ENCODE measurements at places on chromosomes 5 and 9.

DNA sequence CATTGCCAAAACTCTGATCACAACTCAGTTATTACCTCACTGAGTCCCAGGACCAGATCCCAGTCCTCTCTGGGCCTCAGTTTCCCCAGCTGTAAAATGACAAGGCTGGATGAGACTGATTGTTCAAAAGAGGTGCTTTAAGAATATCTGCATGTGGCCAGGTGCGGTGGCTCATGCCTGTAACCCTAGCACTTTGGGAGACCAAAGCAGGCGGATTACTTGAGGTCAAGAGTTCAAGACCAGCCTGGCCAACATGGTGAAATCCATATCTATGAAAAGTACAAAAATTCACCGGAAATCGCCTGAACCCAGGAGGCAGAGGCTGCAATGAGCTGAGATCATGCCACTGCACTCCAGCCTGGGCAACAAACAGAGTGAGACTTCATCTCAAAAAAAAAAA is 8.3 kb downstream of the ATOX1 start:
- no peak for DNase-seq

DNA sequence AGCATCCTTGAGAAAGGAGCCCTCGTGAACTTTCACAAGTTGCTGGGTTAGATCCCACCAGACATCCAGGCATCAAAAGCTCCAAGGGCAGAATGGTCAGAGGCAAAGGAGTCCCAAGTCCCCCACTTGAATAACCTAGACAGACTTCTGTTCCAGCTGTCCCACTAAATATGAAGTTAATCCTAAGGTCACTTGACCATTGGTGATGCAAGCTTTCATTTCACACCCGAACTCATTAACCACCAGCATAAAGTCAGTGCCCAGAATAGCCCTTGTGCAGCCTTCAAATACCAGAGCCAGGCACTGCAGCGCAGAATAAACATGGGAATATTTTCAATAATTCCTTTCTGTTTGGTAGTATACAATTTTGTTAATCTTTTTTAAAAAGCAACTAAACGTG is 28.9 kb downstream of the OXCT1 start:
- no peak for DNase-seq

- DNase-seq: no peak
These were observed 4.2 kb upstream of the CANX start for GRCh38 chr5:179694561-179694960.

GRCh38 chr5:171102877-171103610 is 206.0 kb upstream of the TLX3 start:
- no peak for DNase-seq

DNA sequence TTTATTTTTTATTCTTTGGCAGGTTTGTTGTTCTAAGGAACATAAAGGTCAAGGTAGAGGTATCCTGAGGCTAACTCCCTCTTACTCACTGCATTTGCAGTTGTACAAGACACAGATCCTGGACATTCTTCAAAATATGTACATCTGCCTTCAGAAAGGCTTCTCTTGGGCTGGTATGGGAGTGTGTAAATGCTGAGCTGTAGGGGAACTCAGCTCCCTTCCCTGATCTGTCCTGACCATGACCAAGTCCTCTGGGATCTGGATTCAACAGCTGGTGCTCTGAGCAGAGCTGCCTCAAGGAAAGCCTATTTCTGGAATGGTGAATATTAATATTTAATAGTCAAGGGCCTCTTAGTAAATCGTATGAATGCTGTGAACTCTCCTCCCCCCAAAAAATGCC is 117.4 kb downstream of the PRKACG start:
- DNase-seq: no peak

DNA sequence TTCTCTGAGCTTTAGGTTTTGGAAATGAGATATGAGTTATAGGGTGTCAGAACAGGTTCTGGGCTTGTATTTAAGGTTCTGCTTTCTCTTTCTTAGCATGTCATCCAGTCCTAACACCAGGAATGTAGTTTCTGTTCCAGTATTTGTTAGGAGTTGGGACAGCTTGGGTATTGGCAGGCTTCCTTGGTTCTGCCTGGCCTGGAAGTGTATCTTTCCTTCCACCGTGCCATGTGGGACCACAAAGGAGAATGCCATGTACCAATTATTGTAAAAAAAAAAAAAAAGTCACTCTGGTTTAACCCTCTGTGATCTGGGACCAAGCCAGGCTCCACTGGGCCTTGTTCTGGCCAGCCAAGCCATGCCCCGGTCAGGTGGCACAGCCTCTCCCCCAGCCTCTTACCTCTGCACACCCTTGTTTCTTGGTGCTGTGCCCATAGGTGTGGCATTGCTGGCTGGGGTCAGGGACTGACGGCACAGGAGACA is 47.8 kb downstream of the ARHGAP26 start:
- DNase-seq: no peak

GRCh38 chr5:113202746-113203716 is 226.4 kb downstream of the DCP2 start:
- no peak for DNase-seq

GRCh38 chr5:125272357-125272756 is 525.9 kb upstream of the ZNF608 start:
- DNase-seq: no peak

DNA sequence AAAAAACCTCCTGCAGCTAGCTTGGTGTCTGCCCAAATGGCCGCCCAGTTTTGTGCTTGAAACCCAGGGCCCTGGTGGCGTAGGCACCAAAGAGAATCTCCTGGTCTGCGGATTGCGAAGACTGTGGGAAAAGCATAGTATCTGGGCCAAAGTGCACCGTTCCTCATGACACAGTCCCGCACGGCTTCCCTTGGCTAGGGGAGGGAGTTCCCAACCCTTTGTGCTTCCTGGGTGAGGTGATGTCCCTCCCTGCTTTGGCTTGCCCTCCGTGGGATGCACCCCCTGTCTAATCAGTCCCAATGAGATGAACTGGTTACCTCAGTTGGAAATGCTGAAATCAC is 83.0 kb upstream of the JAK2 start:
- DNase-seq: no peak

DNA sequence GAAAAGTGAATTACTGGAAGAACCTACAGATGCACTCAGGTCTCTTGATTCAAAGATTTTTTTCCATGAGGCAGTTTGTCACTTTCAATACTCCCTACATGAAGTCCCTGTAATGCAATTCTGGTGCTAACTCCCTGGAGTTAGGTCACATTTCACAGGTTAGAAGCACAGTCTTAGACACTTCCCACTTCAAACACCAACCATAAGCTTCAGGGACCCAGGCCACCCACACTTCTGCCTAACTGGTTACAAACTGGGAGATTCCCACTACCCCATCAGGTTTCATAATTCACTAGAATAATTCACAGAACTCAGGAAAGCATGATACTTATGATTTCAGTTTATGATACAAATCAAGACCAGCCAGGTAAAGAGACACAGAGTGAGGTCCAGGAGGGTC is 29.0 kb upstream of the FOXI1 start:
- DNase-seq: no peak

DNA sequence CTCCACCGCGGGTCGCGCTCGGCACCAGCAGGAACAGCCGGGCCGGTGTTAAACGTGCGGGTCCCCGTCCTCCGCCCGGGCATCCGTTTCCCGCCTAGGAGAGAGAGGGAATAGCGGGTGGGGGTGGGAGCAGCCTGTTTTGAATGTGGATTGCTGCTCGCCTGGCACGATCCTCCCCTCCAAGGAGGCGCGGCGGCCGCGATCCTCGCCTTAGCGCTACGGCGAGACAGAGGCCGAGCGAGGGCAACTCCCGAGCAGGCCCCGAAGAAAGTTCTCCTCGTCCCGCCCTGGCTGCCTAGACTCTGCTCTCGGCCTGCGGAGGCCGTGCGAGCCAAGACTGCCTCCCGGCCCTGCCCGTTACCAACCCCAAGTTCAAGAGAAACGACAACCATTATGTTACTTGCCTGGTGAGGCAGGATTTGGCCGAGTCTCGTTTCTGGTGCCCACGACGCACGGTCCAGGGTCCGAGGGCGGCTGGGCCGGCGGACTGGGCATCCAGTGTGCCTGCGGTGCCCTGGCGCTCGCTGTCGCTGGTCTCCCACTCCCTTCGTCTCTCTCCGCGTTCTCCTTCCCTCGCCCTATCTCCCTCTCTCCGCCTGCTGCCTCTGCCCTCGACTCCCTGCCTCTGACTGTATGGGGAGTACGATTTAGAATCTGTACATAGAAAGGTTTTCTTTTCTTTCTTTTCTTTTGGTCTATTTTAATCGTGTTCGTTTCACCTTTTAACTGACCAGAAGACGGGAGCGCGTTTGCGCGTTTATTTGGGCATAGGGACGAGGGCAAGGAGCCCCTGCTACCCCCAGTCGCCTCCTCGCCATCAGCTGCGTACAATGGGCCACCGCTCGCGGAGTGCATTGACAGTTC is 724 bp downstream of the NR2F1-AS1 start:
- DNase-seq: no peak

DNA sequence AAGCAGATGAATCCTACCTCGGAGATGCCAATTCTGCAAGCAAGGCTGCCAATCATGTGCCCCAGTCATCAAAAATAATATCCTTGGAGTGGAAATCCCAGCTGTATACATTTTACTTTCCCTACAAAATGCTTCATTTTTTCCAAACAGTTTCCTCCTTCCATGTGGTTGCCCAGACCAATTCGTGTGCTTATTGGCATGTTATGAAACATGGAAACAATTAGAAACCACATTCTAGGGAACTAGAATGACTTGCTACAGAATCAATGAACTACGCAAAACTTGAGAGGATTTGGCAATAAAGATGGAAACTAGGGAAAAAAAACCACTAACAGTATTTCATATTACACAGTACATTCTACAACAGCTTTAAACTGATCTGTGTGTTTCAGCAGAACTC is 584.5 kb upstream of the DMAC1 start:
- no peak for DNase-seq

DNA sequence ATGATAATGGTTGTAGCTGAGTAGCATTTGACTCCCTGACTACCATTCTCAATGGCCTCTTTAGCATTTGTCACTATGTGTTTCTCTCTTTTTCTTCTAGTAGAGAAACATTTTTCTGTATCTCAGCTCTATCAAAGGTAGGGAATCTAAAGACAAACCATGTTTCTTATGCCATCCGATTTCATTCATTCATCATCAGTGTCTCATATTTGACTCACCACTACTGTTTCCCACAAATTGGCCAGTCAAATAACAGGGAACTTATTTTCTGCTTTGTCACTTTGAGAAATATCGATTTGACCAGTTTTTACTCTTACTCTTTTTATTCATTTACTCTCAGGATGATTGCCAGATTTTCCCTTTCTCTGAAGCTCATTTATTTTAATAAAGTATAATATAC is 282.3 kb downstream of the TMEM167A start:
- no peak for DNase-seq

DNA sequence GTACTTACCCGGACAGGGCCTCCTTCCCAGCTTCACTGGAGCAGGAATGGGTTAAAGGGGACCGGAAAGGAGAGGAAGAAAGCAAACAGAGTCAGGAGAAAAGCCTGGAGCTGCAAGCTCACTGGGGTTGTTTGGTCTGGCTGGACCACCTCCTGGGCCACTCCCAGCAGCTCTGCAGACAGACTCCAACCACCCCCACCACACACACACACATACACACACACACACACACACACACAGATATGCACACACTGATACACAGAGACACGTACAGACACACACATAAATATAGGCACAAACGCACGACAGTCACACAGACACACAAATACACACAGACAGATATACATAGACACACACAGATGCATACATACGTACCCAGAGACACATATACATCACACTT is 34.9 kb upstream of the SYNPO start:
- DNase-seq: no peak

- no peak for DNase-seq
These were observed 112.8 kb upstream of the CTNND2 start for GRCh38 chr5:12017007-12017406.

DNA sequence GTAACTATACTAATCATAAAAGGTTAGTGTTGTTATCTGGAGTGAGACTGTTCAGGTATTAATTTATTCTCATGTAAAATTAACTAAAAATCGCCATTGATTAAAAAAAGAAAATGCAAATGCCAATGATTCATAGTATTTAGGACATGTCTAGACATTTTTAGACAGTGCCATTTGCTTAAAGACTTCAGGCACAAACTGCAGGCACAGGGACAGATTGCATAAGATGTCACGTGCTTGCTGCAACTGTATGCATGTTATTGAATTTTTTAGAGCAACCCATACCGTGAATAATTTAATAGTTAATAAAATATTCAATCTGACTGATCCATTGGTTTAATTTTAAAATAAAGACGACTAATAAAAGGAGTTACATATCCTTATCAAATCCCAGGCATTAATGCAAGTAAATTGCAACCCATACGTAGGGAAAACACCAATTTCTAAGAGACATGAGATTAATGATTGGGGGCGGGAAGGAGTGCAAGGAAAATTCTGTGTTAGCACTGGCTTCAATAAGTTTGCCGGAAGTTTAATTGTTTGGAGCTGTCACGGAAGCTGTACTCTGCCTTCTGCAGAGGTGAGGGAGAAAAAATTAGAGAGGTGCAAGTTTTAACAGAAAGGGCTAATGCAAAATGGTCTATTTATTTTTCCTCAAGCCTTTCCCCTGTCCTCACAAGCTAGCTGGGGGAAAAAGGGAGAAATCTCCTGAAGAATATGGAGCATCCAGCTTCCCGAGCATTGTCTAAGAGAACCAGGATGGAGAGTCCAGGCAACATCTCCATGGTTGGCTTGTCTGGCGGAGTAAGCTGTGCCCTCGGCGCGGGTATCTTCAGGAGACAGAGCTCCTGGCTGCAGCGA is 2.9 kb downstream of the EDIL3 start:
- DNase-seq: no peak

GRCh38 chr5:135559354-135559753 is 19.4 kb downstream of the CXCL14 start:
- no peak for DNase-seq

- DNase-seq: peak; percentile 82
These were observed 7.2 kb downstream of the TAS2R1 start for GRCh38 chr5:9622971-9623421.

DNA sequence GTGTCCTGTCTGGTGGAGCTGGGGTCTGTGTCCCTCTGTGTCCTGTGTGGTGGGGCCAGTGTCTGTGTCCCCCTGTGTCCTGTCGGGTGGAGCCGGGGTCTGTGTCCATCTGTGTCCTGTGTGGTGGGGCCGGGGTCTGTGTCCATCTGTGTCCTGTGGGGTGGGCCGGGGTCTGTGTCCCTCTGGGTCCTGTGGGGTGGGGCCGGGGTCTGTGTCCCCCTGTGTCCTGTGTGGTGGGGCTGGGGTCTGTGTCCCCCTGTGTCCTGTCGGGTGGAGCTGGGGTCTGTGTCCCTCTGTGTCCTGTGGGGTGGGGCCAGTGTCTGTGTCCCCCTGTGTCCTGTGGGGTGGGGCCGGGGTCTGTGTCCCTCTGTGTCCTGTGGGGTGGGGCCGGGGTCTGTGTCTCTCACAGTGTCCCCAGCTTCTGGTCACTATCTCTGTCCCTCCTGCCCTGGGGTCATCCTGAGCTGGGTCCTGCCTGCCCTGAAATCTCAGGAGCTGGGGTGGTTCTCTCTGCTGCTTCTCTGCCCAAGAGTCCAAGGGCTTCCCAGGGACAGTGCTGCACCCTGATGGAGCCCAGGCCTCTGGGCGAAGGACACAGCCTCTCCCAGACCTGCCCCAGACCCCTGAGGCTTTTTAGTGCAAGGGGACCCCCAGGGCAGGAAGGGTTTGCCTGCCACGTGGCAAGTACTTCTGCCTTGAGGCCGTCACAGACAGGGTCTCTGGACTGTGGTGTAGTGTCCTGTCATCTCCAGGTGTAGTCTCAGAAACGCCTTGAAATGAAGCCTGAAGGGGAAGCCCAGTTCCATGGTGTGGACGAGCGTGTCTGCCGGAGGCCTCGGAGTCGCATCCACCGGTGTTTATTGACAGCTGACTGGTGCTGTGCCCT is 131.3 kb downstream of the RXRA start:
- no peak for DNase-seq

- no peak for DNase-seq
These were observed 1127.5 kb downstream of the TAF11L14 start for GRCh38 chr5:18761801-18762200.

- DNase-seq: no peak
These were observed 36.4 kb upstream of the SMC5 start for GRCh38 chr9:70222354-70222753.

Measured in HFF-Myc (cell line).